Airway epithelial cell (primary cell): ENCODE measurements at places on chromosomes 3 and 15. TPM values are rescaled to one million over a fixed set of nuclear protein-coding genes. Genes with fewer than 3 reads are reported as not detected.

PP2D1 gene
- not detected in 2 replicates for total RNA-seq

UACA gene
- total RNA-seq, result 7.1 and 10.8 TPM in 2 replicates

TMEM45A gene
- 9.6 and 13.2 TPM in 2 replicates for total RNA-seq

C3orf80 gene
- total RNA-seq, result not detected in 2 replicates

AADAC gene
- 1.1 TPM in 1 of 2 replicates, not detected in the other for total RNA-seq

NKIRAS1 gene
- 8.2 and 11.8 TPM in 2 replicates for total RNA-seq

CCR1 gene
- not detected in 2 replicates for total RNA-seq

FHIT gene
- 1.2 and 3.7 TPM in 2 replicates for total RNA-seq

ZDHHC23 gene
- 0.49 and 2.3 TPM in 2 replicates for total RNA-seq

PLA2G4E gene
- total RNA-seq, result 3.7 and 5.1 TPM in 2 replicates

GOLGA8T gene
- total RNA-seq, result not detected in 2 replicates

CCDC39 gene
- total RNA-seq, result not detected in 2 replicates

B2M gene
- total RNA-seq, result 482 and 517 TPM in 2 replicates

SLC6A11 gene
- 0.35 and 0.79 TPM in 2 replicates for total RNA-seq

MUC20 gene
- 1.2 and 4.0 TPM in 2 replicates for total RNA-seq

MASP1 gene
- not detected in 2 replicates for total RNA-seq

BLOC1S6 gene
- 26.3 and 38.9 TPM in 2 replicates for total RNA-seq

FILIP1L gene
- total RNA-seq, result 3.8 and 3.9 TPM in 2 replicates

KLHL6 gene
- 0.05 and 0.07 TPM in 2 replicates for total RNA-seq

CSTA gene
- total RNA-seq, result 1,450 and 1,557 TPM in 2 replicates

LTF gene
- total RNA-seq, result 0.07 TPM in 1 of 2 replicates, not detected in the other

MYL3 gene
- not detected in 2 replicates for total RNA-seq

ROPN1 gene
- not detected in 2 replicates for total RNA-seq

CPB1 gene
- total RNA-seq, result not detected in 2 replicates

PRR20G gene
- not detected in 2 replicates for total RNA-seq

COL6A5 gene
- not detected in 2 replicates for total RNA-seq

CCR8 gene
- not detected in 2 replicates for total RNA-seq

SI gene
- not detected in 2 replicates for total RNA-seq

MESP2 gene
- total RNA-seq, result 0.37 and 0.42 TPM in 2 replicates

EPHA6 gene
- total RNA-seq, result not detected in 2 replicates

KBTBD13 gene
- not detected in 2 replicates for total RNA-seq

RFTN1 gene
- 16.0 and 24.4 TPM in 2 replicates for total RNA-seq

TFG gene
- 95.8 and 123 TPM in 2 replicates for total RNA-seq

GCSAM gene
- total RNA-seq, result 1.1 and 2.4 TPM in 2 replicates

PSTPIP1 gene
- 0.42 and 11.4 TPM in 2 replicates for total RNA-seq

PLA1A gene
- total RNA-seq, result not detected in 2 replicates

TRAIP gene
- 7.9 and 8.5 TPM in 2 replicates for total RNA-seq

RAB43 gene
- 10.5 and 15.4 TPM in 2 replicates for total RNA-seq

C15orf62 gene
- total RNA-seq, result 0.99 and 2.4 TPM in 2 replicates

GPR62 gene
- total RNA-seq, result 0.23 TPM in 1 of 2 replicates, not detected in the other

CLDND1 gene
- 75.1 and 114 TPM in 2 replicates for total RNA-seq

CCDC54 gene
- total RNA-seq, result not detected in 2 replicates

TMCO5A gene
- not detected in 2 replicates for total RNA-seq

RUBCN gene
- 16.2 and 23.8 TPM in 2 replicates for total RNA-seq

GP5 gene
- total RNA-seq, result not detected in 2 replicates

RPS17 gene
- total RNA-seq, result 4,407 and 4,635 TPM in 2 replicates

EFCC1 gene
- not detected in 2 replicates for total RNA-seq

IQCF5 gene
- not detected in 2 replicates for total RNA-seq

RASL12 gene
- not detected in 2 replicates for total RNA-seq

GHRL gene
- total RNA-seq, result not detected in 2 replicates

MYEF2 gene
- 1.7 and 4.5 TPM in 2 replicates for total RNA-seq
